ELF-1 (cell line): ENCODE measurements at places on chromosomes 12 and 14.

- DNase-seq, result no peak
These were observed 64.5 kb downstream of the TTC9 start for GRCh38 chr14:70706177-70706576.

DNA sequence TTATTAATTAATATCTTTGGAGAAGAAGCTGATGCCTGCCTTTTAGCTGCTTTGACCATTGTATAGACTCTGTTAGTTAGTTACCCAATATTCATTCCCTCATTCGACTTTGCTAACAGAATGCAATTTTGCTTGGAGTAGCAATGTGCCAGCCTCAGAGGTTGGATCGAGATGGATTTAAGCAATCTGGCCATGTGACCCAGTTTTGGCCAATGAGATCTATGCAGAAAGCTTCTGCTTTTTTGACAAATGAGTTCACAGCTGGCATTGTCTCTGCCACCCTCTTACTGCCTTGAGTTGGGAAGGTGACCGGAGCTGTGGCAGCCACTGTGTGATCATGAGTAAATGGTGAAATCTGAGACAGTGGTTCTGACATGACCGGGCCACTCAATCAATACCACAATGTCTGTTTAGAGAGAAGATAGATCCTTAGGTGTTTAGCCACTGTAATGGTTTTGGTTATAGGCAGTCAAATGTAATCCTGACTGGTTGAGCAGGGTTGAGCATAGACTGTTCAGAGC lies 74.9 kb upstream of the MED13L start:
- no peak for DNase-seq

DNA sequence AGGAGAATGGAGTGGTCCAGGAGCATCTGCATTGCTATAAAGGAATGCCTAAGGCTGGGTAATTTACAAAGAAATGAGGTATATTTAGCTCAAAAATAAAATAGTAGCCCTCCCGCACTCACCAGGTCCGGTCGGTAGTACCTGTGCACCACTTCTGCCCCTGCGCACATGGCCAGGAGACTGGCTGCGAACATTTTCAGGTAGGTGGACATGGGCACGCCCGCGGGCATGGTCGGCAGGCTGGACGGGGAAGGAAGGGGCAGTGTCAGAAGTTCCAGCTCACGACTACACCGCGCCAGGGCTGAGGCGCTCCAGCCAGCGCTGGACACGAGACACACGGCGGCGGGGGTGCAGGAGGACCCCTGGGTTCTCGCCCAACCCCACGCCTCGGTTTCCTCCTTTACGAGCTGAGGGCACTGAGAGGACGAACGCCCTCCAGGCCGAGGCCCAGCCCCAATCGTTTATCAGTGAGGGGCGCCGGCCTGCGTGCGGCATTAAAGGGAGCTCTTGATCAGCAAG lies 9.1 kb upstream of the TDG start:
- no peak for DNase-seq

GRCh38 chr14:104321088-104321801 lies 182.9 kb downstream of the KIF26A start:
- DNase-seq, result no peak

DNA sequence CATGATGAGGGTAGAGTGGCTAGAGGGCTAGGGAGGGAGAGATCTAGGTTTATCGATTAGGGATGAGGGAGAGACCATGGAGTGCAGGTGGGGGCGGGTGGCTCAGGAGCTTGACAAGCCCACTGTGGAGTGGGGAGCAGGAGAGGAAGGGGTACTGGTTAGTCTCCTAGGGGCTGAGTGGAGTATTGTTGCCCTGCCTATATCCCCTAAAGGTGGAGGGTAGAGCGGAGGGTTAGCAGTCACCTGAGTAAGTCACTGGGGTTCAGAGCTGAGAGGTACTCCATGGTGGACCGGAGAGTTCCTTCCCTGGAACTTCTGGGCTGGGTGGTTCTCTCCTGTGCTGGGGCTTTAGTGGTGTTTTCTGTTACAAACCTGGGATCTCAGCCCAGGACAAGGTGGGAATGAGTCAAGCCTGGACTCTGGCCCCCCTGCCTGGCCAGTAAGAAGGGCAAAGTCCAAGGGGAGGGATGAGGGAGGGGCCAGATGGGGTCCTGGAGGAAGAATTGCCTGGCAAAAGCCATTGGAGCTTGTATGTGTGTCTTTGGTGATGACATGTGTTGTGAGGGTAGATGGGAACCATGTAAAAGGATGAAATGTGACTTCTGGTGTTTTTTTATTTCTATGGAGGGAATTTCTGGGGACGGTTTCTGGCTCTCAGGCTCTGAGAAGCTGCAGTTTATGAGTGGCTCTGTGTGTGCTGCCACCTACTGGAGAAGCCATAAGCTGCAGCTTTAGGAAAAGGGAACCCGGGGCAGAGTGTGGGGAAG lies at the start of gene CIDEB:
Gene CIDEB (minus strand): TSS at position 403 of the 767 bp plus-strand sequence. CDS start 119 bp downstream, at position 284.
- DNase-seq, result peak; percentile 81

- peak; percentile 51 for DNase-seq
These were observed 1.0 kb downstream of the ELK3 start for GRCh38 chr12:96194971-96195844.

- DNase-seq, result no peak
These were observed 77.5 kb downstream of the GALNT9 start for GRCh38 chr12:132251741-132252490.

DNA sequence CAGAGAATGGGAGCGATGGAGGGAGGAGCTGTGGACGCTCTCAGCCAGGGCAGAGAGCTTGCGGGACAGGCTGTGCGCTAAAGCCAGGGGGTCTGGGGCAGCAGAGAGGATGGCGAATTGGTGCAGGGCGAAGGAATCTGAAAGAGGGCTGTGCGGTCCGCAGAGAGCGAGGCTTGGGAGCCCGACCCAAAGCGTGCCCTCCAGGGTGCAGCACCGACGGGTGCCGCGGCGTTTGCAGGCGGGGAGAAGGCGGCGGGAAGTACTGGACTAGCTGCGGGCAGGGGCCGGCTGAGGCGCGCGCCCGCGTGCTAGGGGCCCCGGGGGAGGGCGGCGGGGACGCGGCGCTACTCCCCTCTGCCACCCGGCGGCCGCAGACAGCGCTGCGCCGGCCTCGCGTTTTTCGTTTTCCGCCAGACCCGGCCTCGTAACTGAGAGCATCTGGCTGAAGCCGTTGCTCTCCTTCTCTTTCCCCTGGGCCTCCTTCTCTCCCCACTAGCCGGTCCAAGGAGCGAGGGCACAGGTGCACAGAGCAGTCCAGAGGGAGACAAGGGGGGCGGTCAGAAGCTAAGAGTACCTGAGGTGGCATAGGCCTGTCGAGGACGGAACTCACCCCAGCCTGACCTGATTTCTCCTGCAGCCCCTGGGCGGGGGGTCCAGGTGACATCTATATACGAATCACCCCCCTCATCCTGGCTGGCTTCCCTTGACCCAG lies 24.9 kb downstream of the SLC6A12 start:
- DNase-seq, result peak; percentile 74

GRCh38 chr12:13288937-13289652 lies 92.6 kb downstream of the EMP1 start:
- DNase-seq, result no peak

GRCh38 chr12:52126050-52126604 lies 46.6 kb downstream of the SMIM41 start:
- peak; percentile 68 for DNase-seq

DNA sequence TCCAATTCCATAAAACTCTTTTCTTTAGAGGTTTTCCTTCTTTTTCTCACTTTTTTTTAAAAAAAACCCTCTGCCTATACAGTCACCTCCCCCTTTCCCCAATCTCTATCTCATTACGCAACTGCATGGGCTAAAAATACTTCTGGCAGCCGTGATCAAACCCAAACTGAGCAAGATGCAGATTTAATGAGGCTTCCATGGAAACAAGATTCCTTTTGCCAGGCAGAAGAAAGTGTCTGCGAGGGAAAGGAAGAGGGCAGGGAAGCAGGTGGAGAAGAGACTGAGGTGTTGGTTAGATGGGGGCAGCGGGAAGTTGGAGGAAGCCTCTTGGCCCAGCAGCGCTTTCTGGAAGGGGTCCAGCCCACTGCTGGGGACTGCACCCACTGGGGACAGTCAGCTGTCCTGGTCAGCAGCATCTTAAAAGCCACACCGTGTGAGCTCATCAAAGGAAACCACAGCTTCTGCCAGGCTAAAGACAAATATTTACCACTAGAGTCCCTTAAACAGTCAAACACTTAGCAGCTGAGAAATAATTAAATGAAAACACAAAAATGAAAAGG lies 90.4 kb downstream of the SLC8A3 start:
- DNase-seq, result no peak

DNA sequence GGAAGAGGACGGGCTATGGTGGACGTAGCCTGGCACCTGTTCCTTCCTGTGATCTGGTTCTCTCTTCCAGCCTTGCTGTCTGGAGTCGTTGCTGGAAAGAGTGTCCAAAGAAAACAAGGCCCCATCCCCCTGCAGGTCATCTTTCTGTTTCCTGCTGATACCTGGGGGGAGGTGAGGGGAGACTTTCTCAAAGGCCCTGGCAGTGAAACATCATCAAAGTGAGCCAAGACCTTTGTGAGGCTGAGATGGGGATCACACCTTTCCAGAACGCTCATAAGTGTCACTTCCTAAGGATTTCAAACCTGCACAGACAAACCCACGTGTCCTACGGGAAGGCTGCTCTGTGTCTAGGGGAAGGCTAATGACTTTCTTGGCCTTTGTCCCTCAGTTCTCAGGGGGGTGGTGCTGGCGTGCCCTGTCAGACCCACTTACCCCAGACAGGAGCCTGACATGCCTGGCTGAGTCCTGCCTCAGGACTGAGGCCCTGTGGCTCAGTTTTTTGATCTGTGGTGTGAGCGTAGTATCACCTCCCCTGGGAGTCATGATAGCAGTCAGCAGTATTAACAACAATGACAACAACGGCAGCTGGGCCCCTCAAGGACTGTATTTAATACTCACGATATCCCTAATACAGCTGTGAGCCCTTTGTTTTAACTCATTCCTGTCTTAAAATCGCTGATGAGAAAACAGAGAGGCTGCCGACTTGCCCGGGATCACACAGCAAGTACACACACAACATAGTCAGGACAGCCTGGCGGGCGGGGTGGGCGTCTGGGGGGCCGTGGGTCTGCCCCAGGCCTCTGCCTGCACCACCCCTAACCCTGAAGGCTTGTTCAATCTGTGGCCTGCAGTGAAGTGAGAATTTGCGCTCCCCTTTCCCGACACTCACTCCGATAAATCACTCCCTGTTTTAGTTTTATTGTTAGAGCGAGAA lies 235.2 kb downstream of the SLC41A2 start:
- peak; percentile 45 for DNase-seq

- no peak for DNase-seq
These were observed 114.0 kb downstream of the BEGAIN start for GRCh38 chr14:100473249-100473648.

DNA sequence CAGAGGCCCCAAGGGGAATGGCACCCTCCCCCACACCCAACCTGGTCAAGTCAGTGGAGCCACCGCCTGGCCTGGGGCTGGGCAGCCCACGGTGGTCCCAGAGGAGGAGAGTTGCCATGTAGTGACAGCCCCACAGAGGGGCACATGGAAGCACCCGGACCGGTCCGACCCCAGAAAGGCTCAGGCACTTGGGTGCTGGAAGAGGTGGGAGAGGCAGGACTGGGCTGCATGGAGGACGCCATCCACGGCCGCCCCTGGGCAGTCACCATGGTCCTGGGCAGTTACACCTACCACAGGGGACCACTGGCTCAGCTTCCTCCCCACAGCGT lies 37.9 kb upstream of the TMEM179 start:
- DNase-seq, result no peak

- DNase-seq, result peak; percentile 71
These were observed 27.1 kb upstream of the COL2A1 start for GRCh38 chr12:48031135-48031960.

DNA sequence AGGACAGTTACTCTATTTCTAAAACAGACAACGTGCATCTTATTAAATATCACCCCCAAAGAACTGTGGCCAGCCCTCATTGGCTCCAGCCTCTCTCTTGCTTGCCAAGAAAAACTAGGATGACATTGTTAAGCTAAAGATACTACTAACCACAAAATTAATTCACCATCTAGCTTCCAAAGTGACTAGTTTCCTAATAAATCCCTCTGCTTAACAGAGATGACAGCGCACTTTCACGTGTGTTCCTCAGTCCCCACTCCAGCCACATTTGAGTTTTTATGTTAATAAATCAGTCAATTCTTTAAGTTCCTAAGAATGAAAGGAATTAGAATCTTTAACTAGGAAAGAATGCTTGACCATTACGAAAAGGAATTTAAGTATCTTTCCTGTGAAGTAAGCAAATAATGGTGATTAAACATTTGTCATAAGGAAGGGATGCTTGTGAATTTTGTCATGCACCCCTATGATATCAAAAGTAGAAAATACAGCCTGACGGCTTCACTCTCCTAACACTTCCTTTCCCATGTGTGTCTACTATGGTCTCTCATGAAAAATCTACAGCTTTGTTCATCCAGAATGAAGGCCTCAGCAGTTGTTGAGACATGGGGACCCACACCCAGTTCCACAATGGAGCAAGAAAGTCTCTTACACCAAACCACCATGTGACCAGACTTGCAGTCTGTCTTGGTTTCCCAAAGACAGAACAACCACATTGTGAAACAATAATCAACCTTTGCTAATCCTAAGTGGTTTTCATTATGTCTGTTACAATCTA lies 8.1 kb downstream of the CORO1C start:
- DNase-seq, result no peak

DNA sequence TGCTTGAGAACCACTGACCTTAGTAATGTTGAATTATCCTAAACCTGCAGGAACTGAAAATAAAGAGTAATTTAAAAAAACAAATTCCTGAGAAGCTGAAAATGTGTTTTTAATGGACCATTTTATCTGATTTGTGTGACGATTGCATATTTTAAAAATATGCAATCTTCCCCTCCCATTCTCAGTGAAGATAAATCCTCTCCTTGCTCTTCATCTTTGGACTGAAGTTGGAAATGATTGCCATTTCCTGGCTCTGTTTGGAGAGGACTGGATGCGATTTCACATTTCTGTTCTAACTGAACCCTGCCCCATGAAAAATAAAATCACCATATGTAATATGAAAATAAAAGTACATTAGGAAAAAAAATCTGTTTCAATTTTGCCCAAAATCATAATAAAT lies 216.3 kb downstream of the SLC6A15 start:
- DNase-seq, result no peak

DNA sequence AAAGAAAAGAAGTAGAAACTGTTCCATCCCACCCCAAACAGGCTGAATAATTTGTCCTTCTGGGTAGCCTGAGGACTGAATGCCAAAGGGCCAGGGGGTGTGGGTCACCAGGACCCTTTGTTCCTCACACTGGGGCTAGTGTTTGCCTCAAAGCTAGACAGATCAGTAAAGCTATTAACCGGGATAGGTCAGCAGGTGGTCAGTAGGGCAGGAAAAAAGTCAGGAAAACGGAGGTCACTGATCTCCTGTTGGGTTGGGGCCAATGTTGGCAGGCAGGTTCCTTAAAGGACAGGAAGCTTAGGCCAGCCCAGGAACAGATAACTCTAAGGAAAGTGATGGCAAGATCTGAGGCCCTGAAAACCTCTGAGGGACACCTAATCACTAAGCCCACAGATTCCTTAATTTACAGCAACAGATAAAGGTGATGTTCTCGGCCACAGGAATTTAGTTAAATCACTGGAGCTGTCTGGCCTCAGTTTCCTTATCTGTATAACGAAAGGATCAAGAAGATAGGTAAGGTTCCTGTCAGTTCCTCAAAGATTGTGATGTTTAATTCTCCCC lies 22.7 kb upstream of the TMPO start:
- peak; percentile 72 for DNase-seq

GRCh38 chr14:59057551-59057950 lies 130.9 kb upstream of the DAAM1 start:
- DNase-seq, result no peak
